ENCODE measurements at places on chromosomes 1 and 21.

DNA sequence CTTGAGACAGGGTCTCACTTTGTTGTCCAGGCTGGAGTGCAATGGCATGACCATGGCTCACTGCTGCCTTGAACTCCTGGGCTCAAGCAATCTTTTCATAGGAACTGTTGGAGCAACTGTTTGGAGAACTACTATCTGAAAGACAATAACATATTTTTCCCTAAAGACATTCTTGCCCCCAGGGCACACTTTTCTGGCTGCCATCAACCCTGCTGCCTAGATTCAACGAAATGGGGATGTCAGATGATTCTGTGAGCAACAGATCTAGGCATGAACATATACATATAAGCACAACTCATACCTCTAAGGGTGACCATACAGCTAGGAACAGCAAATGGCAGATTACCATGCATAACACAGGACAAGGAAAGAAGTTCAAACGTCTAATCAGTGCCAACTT is 27.4 kb downstream of the JAK1 start:
- DNase-seq, result no peak

DNA sequence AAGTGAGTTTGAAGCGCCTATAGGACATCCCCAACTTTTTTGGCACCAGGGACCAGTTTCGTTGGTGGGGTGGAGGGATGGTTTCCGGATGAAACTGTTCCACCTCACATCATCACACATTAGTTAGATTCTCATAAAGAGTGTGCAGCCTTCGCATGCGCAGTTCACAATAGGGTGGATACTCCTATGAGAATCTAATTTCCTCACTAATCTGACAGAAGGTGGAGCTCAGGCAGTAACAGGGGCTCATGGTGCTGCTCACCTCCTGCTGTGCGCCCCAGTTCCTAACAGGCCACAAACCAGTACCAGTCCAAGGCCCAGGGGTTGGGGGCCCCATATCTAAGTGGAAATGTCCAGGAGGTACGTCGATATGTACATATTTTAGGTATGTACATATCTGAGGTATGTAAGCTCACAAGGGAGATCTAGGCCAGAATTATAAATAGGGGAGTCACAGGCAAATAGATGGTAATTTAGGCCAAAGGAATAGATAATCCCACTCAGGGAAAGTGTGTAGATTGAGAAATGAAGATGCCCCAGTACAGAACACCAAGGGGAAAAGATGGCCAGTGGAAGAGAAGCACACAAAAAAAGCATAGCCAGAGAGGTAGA is 27.5 kb upstream of the RASAL2 start:
- DNase-seq, result no peak

- DNase-seq, result peak; percentile 59
Observed at GRCh38 chr1:34165422-34165921, 442 bp upstream of the CSMD2 start.

DNA sequence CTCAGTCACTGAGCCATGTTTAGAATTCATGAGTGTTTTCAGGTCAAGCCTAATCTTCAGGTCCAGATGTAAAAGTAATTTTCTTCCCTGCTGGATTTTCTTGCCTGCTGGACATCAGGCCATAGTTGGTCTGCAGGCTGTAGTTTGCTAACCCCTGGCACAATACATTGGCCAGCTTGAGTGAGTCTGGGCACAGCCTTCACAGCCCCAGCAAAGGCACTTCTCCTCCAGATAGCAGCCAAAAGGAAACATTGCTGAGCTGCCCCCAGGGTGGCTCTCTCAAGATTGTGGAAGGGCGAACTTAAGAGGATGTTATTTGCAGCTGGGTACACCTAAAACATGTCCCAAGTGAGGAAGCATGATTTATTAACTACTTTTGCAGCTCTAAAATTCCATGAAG is 126.8 kb downstream of the PIK3R3 start:
- DNase-seq, result no peak

- no peak for DNase-seq
Observed at GRCh38 chr1:155479205-155479604, 83.4 kb downstream of the ASH1L start.

GRCh38 chr1:83791821-83792437 is 207.0 kb downstream of the TTLL7 start:
- DNase-seq, result no peak

- peak; percentile 70 for DNase-seq
Observed at GRCh38 chr1:12040457-12041051, 21.3 kb downstream of the MIIP start.

- DNase-seq, result no peak
Observed at GRCh38 chr1:229407206-229408026, 26.5 kb downstream of the ACTA1 start.

DNA sequence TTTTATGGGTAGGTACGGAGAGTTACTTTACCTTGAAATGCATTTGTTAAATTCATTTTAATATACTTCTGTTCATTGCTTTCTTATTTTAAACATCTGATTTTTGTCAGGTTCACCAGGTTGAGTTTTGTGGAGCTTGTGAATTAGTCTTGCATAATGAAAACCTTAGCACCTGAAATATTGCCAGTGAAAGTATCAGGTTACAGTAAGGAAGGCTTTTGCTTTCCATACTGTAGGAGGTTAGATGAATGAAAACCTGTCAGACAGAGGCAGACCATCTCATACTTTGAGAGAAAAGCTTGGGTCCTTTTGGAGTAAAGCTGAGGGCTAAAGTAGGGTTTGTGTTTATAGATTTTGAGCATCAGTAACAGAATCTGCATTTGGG is 34.7 kb downstream of the THRAP3 start:
- no peak for DNase-seq

DNA sequence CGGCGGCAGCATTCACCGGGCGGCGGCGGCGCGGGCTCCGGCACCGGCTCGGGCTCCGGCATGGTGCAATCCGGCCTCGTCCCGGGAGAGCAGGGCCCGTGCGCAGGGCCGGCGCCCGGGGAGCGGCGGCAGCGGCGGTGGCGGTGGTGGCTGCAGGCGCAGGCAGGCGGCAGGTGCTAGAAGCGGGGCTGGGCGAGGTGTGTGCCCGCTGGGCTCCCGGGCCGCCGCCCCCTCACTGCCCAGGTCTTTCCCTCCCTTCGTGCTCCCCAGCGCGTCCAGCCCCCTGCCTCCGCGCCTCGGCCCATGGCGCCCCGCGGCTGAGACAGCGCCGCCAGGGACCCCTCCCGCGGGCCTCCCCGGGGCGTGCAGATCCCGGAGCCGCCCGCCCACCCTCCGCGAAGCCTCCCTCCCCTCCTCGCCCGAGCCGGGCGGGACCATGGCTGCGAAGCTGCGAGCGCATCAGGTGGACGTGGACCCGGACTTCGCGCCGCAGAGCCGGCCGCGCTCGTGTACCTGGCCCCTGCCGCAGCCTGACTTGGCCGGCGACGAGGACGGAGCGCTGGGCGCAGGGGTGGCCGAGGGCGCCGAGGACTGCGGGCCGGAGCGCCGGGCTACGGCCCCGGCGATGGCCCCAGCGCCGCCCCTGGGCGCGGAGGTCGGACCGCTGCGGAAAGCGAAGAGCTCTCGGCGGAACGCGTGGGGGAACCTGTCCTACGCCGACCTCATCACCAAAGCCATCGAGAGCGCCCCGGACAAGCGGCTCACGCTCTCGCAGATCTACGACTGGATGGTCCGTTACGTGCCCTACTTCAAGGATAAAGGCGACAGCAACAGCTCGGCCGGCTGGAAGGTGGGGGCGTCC is 492 bp downstream of the FOXO6 start:
- DNase-seq, result peak; percentile 82

DNA sequence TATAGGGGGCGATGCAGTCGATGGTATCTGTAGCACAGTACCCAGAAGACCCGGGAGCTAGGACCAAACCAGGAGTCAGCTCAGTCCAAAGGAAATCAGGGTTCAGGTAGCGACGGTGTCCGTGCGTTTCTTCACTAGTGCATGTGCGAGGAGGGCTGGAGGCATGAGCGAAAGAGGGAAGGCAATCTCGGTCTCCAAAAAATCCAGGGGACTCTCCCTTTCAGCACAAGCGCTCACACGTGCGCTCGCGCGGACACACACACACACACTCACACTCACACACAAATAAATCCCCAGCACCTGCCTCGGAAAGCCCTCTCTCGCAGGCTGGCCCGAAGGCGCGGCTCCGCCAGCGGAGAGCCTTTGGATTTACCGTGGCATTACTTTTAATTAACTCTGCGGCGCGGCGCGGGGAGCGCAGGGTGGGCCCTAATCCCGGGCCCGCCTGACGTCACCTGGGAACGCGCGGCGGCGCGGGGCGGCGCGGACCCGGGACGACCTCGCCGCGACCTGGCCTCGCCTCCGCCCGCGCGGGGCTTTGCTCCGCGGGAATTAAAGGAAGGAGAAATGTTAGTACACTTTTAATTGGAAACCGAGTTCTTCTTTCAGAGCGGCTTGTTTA is 121.2 kb downstream of the LMX1A start:
- DNase-seq, result peak; percentile 74

GRCh38 chr1:193325771-193326170 is 139.4 kb upstream of the B3GALT2 start:
- peak; percentile 16 for DNase-seq

GRCh38 chr1:72369069-72369757 is 86.9 kb upstream of the NEGR1 start:
- no peak for DNase-seq

DNA sequence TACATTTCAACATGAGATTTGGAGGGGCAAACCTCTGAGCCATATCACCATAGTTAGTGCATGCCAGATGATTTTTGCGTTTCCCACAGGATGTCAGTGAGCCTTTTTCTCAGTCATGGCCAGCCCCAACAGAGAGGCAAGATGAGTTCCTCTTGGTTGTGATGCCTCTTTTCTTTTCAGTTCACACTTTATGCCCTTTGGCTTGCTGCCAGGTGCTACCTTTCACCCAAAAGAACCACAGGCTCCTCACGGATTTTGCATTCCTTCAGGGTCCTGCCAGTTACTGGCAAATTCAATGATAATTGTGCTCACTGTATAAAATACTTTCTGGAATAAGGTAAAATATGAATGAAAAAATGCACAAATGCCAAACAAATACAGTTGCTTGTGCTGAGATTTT is 411.3 kb downstream of the KIF26B start:
- DNase-seq, result no peak

DNA sequence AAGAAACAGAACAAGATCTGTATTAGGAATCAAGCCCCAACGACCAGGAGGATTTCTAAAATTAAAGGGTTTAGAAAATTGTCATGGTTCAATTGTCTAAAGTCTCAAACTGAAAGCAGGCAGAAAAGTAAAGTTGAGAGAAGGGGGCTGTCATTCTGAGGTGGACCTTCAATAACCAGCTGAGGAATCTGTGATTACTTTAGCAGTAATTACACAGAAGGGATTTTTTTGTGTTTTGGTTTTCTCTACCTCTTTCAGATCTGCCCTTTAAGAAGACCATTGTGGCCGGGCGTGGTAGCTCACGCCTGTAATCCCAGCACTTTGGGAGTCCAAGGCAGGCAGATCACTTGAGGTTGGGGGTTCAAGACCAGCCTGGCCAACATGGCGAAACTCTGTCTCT is 17.4 kb downstream of the AIDA start:
- no peak for DNase-seq

DNA sequence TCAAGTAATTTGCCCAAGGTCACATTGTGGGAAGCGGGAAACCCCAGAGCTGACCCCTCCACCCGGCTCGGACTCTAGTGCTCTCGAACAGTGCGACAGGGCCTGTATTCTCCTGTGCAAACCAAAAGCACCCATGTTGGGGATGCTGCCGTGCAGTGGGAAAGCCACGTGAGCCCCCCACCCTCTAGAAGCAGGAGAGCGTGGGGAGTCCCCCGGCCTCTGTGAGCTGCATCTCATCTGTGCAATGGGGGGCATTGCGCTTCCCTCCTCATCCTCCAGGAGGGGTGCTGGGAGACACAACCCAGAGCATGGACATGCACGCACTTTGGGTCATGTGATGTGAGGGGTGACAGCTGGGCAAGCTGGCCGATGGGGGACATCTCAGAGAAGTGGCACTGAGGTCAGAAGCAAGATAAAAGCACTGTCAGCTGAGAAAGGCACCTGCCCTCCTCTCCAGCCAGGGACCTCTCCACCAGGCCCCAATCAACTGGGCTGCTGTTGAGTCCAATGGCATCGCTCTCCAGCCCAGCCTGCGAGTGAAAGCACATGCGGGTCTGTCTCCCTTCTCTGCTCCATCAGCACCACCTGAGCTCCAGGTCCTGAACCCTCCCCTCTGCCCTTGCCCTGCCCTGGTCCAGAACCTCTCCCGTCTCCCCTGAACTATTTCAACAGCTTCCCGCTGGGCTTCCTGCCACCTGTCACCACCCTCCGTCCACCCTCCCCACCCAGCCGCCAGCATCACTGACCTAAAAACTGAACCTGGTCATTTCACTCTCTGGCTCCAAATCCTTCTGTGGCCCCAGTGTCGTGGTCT is 76.4 kb upstream of the IFFO2 start:
- DNase-seq, result no peak

GRCh38 chr1:207966521-207966920 is 55.6 kb upstream of the CD34 start:
- no peak for DNase-seq

GRCh38 chr1:176854758-176855745 is 309.5 kb downstream of the ASTN1 start:
- DNase-seq, result peak; percentile 7

- DNase-seq, result no peak
Observed at GRCh38 chr1:11143907-11144306, 44.2 kb upstream of the EXOSC10 start.

DNA sequence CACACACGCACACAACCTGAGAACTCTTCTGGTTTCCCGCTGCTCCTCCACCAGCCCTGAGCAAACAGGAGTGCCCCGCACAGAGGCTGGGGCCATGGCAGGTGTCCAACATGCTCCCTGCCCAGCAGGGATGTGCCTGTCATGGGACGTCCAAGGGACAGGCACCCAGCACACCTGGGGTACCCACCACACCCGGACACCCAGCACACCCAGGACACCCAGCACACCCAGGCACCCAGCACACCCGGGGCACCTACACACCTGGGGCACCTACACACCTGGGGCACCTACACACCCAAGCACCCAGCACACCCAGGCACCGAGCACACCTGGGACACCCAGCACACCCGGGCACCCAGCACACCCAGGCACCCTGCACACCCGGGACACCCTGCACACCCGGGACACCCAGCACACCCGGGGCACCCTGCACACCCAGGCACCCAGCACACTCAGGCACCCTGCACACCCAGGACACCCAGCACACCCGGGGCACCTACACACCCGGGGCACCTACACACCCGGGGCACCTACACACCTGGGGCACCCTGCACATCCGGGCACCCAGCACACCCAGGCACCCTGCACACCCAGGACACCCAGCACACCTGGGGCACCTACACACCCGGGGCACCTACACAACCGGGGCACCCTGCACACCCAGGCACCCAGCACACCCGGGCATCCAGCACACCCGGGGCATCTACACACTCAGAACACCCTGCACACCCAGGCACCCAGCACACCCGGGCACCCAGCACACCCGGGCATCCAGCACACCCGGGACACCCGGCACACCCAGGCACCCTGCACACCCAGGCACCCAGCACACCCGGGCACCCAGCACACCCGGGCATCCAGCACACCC is 37.9 kb downstream of the UBE2G2 start:
- DNase-seq, result peak; percentile 47

DNA sequence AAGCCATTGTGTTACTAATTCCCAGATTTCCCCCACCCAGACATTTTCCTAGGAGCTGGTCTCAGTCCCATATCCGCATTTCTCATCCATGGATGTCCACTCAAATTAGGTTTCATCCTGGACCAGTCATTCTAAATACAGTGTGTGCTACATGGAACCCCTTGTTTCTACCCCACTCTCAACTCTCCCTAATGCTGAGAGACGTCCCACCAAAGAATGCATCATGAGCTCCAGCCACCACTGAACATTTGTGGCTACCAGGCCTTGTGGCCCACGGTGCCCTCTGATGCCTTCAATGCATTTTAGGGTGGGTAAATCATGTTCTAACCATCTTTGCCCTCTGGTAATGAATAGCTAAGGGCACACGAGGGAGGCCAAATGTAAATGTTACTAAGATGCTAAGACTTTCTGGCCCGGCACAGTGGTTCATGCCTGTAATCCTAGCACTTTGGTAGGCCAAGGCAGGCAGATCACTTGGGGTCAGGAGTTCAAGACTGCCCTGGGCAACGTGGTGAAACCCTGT is 13.3 kb upstream of the RAB42 start:
- DNase-seq, result no peak
